Mucosa of descending colon (tissue), 3 donors: ENCODE measurements at places on chromosomes 4 and X. TPM values are rescaled to one million over a fixed set of nuclear protein-coding genes. Genes with fewer than 3 reads are reported as not detected.

Gene BRS3
- not detected for total RNA-seq

DNA sequence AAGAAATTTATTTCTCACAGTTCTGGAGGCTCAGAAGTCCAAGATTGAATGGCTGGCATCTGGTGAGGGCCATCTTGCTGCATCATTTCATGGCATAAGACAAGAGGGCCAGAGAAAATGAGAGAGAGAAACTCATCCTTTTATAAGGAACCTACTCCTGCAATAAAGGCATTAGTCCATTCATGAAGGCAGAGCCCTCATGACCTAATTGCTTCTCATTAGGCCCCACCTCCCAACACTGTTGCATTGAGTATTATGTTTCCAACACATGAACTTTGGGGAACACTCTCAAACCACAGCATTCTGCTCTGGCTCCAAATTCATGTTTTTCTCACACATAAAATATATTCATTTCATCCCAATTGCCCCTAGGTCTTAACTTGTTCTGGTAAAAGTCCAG lies 14.2 kb downstream of the RNF175 start:
- no peak for DNase-seq

- DNase-seq, result no peak
Observed at GRCh38 chr4:61246034-61246433, 45.9 kb downstream of the ADGRL3 start.

Gene ITM2A
- total RNA-seq, result 36.0 TPM

Gene VGLL1
- not detected for total RNA-seq

GRCh38 chr4:7384003-7384928 lies 50.5 kb downstream of the PSAPL1 start:
- no peak for DNase-seq

Gene AKAP4
- total RNA-seq, result not detected

DNA sequence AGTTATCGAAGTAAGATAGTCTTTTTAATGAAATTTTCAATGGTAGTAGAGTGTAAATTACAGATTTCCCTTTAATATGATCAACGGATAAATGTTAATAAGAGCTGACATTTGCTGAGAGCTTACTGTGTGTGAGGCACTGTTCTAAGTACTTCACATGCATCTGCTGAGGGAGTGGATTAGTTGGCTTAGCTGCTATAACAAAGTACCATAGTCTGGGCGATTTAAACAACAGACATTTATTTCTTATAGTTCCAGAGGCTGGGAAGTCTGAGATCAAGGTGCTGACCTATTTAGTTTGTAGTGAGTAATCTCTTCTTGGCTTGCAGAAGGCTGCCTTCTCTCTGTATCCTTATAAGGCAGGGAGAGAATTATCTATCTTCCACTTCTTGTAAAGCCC lies 174.3 kb downstream of the CEP135 start:
- DNase-seq, result no peak

- no peak for DNase-seq
Observed at GRCh38 chr4:163941221-163941905, 446.9 kb downstream of the TMA16 start.
